ENCODE measurements at places on chromosomes 11 and 22. TPM values are rescaled to one million over a fixed set of nuclear protein-coding genes. Genes with fewer than 3 reads are reported as not detected.

Gene PNPLA3
- total RNA-seq = 0.81 TPM

Gene ANGPTL5
- 0.16 TPM for total RNA-seq

Gene OR52N2
- not detected for total RNA-seq

Gene SCUBE1
- total RNA-seq = 0.18 TPM

Gene PARVG
- total RNA-seq = not detected

Gene COMMD9
- total RNA-seq = 51.6 TPM

Gene GLYATL2
- not detected for total RNA-seq

Gene IL18
- total RNA-seq = 87.3 TPM

Gene OR52H1
- not detected for total RNA-seq

Gene UPK3A
- total RNA-seq = not detected

Gene ART1
- not detected for total RNA-seq

Gene PRAME
- total RNA-seq = 89.7 TPM

Gene SERPIND1
- not detected for total RNA-seq

Gene PRMT3
- total RNA-seq = 31.7 TPM

Gene CRYBB3
- not detected for total RNA-seq

Gene HBG2
- total RNA-seq = not detected

Gene CELSR1
- 32.8 TPM for total RNA-seq

Gene MMP27
- total RNA-seq = not detected

Gene THY1
- total RNA-seq = 14.7 TPM

Gene CCDC34
- 27.9 TPM for total RNA-seq

Gene OR2AG1
- not detected for total RNA-seq

Gene MS4A4A
- total RNA-seq = not detected

Gene RTN4RL2
- total RNA-seq = 80.4 TPM

Gene FREY1
- total RNA-seq = 0.39 TPM

Gene P2RY6
- total RNA-seq = 2.8 TPM

Gene PGA5
- total RNA-seq = not detected

Gene DGCR6
- total RNA-seq = 2.3 TPM

Gene OTOG
- not detected for total RNA-seq

Gene CALCA
- not detected for total RNA-seq

Gene C2CD3
- total RNA-seq = 17.4 TPM

Gene TMEM86A
- 0.41 TPM for total RNA-seq

Gene CECR2
- total RNA-seq = 0.06 TPM

Gene CTSW
- 0.07 TPM for total RNA-seq

Gene MS4A8
- total RNA-seq = not detected

Gene POTEH
- total RNA-seq = not detected

Gene ANO5
- 1.9 TPM for total RNA-seq

Gene PRRG4
- total RNA-seq = 2.3 TPM

Gene NCAM1
- total RNA-seq = 0.11 TPM

Gene MYEOV
- total RNA-seq = 104 TPM

Gene PHLDA2
- 114 TPM for total RNA-seq

Gene AMPD3
- 8.9 TPM for total RNA-seq

Gene LMO1
- 2.4 TPM for total RNA-seq

Gene CPSF7
- 78.8 TPM for total RNA-seq

Gene GAS2
- 0.86 TPM for total RNA-seq

Gene CCDC90B
- total RNA-seq = 62.6 TPM

Gene OR10G7
- not detected for total RNA-seq

Gene FERMT3
- 0.82 TPM for total RNA-seq

All from A549 treated with dexamethasone at 1 μM for 4 hours (cell line).